GM10248 (cell line): ENCODE measurements at places on chromosomes 12 and 14.

DNA sequence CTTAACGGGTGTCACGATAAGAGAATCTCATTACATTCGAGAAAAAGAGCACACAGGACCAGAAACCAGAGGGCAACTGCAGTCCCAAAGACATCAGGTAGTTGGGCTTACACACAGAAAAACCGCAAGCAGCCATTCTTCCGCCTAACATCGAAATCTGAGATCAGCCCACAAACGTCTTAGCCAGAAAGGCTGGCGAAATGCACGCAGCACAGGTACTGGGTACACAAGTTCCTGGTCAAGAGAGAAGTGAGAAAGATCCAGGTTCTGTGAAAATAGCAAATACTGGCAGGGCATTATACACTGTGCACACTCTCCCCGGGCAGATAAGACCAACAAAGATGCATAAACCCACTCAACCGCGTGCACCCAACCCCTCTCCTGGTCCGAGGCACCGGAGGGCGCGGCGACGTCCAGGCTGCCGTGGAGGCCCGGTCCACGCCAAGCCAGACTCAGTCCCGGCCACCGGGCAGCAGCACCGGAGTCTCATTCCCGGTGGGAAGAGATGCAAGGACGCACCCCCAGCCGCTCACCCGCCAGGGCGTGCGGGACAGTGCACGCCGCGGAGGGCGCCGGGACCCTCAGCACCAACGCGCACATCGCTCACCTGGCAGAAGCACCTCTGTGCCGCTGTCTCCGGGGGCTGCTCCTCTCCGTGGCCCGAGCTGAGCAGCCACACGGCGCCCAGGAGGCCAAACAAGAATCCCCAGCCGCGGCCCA, 437 bp downstream of the ERO1A start:
- peak; percentile 43 for DNase-seq

GRCh38 chr12:118046430-118046829, 14.5 kb downstream of the WSB2 start:
- DNase-seq = no peak

DNA sequence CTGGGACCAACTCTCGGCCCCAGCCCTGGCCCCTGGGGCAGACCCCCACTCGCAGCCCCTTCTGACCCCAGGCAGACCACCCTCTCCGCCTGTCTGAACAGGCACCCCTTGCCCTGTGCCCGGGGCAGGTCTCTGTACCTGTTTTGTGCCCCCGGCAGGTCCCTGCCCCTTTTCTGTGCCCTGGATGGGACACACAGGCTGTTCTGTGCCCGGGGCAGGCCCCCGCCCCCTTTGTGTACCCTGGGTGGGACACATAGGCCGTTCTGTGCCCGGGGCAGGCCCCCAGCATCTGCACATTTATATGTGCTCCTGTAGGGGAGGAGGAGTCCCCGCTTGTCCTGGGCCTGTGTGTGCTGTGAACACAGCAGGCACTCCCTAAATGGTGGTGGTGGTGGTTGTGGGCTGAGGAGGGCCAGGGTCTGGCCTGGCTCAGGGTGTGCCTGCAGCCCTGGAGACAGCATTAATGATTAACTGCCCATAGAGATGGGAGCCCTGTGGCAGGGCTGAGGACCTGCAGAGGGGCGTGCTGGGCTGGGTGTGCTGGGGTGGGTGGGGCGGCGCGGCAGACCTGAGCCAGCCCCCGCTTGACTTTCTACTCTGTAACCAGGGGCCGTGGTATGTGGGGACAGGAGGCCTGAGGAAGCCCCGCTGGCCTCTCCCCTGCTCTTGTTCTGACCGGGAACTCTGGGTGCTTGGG, 3.7 kb downstream of the FBRSL1 start:
- no peak for DNase-seq

DNA sequence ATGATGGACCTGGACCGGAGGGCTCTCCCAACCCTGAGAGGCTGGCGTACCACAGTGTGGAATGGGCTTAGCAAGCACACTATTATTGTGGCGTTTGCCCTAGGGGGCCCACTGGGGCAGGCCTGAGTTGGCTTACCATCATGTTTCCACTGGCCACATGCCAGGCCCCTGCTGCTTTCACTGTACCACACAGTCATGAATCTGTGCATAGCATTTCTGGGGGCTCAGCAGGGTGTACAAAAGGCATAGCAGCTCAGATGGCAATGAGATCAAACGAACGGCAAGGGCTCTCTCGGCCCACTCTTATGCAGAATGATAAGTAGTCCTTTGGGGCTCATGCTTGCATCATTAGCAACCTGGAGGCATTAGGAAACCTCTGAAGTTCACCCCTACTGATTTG, 137.0 kb upstream of the HIF1A start:
- DNase-seq = no peak

DNA sequence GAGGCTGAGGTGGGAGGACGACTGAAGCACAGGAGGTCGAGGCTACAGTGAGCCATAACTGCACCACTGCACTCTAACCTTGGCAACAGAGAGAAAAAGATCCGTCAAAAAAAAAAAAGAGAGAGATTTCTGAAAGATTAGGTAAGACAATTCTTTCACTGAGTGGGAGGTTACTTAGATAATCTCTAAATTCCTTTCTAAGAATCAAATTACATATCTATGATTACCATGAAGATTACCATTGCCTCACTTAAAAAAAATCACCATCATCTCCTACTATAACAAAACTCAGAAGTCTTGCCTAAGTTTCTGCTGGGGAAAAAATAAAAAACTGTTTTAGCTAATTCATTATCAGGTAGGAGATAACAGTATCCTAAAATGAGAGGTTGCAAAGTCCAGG, 366.7 kb downstream of the DUSP6 start:
- DNase-seq = no peak

DNA sequence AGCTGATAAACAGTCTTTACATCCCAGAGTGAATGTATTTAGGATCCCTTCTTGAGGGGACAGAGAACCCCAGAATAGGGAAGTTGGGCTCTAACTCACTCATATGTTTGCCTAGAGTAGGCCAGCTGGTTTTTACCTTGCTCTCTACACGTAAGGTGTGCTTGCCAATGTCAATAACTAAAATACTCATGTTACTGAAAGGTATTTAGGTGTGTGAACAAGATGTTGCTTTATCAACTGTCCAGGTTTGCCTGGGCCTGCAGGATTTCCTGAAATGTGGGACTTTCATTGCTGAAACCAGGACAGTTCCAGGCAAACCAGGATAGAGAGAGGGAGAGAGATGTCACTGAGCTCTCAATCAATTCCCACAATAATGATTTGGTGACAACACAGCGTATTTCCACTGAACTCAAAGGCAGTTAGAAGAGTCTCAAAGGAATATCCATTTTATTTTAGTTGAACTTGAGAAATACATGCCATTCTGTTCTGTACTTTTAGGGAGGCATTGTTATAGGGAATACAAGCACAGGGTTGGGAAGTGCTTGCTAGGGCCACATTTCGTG, 171.7 kb downstream of the NRXN3 start:
- DNase-seq = no peak

DNA sequence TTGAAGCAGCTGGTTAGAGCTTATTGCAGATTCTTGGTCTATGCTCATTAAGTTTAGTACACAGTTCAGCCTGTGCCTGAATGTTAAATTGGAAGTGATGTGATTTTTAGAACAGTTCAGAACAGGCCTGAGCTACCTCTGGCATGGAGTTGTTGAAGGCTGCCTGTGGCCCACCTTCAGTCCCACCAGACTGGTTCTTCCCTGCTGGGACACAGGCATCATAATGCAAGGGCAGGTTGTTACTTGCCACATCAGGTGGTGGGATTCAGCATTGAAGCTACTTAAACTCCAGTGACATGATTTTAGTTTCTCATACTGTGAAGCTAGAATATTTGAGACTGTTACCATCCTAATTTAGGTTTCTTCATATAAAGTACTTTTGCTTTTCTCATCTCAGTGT, 49.4 kb downstream of the PROX2 start:
- DNase-seq = no peak

GRCh38 chr12:104506676-104507401, 50.1 kb downstream of the CHST11 start:
- no peak for DNase-seq

DNA sequence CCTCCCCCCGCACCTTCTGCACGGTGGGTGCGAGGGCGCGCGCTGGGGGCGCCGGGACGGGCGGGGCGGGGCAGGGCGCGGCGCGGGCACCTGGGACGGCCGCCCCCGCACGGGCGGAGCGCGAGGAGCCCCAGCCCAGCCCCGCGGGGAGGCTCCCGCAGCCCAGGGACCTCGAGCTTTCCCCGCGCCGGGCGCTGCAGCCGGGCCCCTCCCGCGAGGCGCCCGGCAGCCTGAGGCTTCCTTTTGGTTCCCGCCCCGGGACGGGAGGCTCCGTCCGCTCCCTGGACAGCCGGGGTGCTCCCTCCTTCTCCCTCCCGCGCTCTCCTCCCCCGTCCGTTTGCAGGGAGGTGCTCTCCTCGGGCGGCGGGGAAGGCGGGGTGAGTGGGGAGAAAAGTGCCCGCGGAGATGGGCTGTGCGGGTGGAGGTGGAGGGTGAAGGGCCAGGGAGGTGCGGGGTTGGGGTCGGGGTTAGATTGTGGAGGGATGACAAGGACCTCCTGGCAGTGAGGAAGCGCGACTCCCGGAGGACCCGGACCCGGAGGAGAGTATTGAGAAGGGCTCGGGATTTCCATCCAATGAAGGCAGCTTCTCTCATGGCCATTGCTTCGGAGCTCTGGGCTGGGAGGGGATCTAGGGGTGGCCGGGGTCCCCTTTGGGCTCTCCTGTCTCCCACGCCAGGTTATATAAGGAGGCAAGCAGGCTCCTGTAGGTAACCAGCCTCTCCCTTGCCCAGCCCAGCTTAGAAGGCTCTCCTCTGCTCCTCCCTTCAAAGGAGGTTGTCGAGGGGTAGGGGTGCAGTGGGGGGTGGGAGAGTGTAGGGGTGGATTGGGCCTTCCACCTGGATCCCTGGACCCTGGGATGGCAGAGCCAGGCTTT, 645 bp downstream of the JDP2 start:
- DNase-seq = peak; percentile 53

DNA sequence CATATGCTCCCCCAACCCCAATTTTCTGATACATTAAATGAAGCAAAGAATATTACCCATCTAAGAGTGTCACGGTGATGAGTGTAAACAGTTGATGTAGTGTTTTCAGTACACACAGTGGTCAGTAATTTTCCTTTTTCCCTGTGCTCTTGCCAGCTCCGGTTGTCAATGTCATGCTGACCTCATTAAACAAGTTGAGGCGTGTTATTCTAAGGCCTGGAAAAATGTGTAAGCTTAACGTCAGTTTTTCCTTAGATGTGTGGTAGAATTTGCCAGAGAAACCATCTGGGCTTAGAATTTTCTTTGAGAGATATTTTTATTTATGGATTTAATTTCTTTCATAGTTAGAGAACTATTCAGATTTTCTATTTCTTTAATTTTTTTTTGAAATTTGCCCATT, 11.7 kb upstream of the SERPINA6 start:
- DNase-seq = no peak

DNA sequence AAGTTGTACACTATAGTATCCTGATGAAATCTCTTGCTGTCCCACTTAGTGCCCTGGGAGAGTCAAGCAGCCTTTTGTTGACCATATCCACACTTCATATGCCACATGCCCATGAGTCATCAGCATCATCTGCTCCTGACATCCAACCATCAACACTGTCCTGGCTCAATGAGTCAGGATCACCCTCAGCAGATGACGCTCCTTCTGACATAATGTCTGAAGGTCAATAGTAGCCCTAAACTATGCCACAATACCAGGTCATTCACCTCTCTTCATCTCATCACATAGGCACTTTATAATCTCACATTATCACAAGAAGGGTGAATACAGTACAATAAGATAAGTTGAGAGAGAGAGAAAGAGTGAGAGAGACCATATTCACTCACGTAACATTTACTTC, 369.0 kb upstream of the FAR2 start:
- no peak for DNase-seq

- DNase-seq = no peak
Measured at GRCh38 chr12:80752464-80752863, 35.8 kb downstream of the MYF5 start.

- DNase-seq = no peak
Measured at GRCh38 chr12:52690351-52691075, 10.3 kb upstream of the KRT1 start.

- no peak for DNase-seq
Measured at GRCh38 chr12:111730420-111730819, 36.3 kb upstream of the ALDH2 start.

DNA sequence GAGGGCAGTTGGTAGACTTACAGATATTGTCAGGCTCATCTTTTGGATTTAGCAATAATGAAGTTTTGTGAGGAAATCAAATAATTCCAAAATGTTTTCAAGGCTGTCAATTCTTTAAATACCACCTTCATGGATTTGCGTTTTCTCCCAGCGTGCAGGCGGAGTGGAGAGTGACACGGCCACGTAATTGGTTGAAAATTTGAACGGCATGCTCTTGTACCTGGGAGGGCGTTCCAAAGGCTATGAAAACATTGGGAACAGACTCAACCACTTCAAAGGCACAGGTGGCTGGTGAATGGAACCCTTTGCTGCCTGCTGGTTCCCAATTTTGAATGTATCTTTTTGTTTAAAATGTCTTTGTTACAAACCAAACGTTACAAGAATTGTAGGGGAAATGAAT, 12.4 kb downstream of the SMIM41 start:
- DNase-seq = no peak

- DNase-seq = peak; percentile 30
Measured at GRCh38 chr12:4562034-4562657, at the start of gene DYRK4. TSS of gene DYRK4 (plus strand) at chr12:4562208. CDS start at chr12:4562246, 38 bp downstream.

- DNase-seq = no peak
Measured at GRCh38 chr12:23493672-23494071, 455.8 kb downstream of the SOX5 start.

GRCh38 chr14:19900999-19901398, 19.4 kb upstream of the OR4K5 start:
- DNase-seq = no peak
